Common myeloid progenitor, CD34-positive (primary cell): ENCODE measurements at places on chromosomes 16 and 17.

DNA sequence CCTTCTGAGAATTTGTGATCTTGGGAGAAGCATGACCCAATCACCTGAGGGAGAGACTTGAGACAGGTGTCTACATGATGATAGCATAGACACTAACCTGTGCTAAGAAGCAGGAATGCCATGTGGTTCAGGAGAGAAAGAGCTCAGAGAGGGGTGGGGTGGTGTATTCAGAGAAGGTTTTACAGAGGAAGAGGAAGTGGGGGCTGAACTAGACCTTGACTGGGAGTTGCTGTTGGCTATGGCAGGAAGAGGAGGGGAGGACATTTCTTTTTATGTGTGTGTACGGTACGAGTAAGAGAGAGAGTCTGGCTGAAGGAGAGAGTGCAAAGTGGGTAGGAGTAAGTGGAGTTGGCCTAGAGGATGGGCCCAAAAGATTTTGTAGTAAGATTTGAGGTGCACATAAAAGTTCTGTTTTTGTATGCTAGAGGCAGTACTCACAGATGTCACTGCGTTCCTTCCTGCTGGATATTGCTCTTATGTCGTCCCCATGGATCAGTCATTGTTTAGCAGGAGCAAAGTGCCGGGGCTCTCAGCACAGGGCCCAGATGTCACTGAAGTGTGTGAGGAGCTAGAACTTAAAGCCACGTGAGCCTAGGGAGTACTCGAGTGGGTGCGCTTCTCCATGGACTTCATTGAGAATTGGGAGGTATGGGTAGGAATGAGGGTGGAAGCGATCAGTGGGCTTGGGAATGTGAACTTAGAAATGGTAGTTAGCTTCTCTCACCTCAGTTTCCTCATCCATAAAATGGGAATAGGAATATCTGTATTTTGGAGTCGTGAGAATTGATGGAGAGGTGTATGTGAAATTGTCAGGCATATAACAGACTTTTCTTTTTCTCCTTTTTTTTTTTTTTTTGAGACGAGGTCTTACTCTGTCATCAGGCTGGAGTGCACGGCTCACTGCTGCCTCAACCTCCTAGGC, 22.1 kb downstream of the SLC7A6 start:
- peak; percentile 65 for DNase-seq

DNA sequence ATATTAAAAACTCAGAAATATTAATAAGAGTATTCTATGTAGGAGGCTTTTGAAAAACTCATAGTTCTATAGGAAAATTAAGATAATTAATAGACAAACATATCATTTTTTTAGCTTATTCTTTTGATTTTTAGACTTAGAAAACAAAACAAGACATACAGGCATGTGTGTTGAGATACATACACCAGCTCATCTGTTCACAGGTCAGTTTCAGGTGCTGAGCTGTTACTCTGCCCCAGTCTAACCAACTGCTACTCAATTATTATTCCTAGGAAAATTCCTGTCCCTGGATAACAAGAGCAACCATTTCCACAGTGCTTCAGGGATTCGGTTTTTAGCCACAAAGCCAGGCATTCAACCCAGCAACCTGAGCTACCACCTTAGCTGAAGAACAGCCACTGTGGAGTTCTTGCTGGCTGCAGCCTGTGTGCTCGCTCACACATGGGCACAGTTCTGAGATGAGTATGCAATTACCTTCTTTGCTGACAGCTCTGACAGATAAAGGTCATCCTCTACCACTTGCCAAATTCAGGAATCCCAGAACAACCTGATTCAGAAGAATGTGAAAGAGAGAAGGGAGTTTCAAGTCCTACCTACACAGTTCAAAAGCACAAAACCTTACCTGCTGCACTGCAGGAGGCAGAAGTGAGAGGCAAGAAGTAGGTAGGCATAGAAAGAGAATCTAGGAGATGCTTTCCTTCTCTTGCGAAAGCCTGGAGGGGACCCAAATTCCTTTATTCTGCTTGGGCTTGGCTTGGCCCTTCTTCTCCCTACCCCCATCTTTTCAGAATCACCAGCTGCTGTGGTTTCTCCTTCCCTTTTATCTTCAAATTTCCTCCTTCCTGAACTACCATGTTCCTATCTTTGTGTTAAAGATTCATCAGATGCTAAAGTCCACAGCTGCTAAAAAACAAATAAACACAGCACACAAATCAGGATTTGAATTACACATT, 62.7 kb downstream of the TEX2 start:
- DNase-seq: no peak

- no peak for DNase-seq
Observed at GRCh38 chr17:57506774-57507127, 238.3 kb downstream of the CCDC182 start.

DNA sequence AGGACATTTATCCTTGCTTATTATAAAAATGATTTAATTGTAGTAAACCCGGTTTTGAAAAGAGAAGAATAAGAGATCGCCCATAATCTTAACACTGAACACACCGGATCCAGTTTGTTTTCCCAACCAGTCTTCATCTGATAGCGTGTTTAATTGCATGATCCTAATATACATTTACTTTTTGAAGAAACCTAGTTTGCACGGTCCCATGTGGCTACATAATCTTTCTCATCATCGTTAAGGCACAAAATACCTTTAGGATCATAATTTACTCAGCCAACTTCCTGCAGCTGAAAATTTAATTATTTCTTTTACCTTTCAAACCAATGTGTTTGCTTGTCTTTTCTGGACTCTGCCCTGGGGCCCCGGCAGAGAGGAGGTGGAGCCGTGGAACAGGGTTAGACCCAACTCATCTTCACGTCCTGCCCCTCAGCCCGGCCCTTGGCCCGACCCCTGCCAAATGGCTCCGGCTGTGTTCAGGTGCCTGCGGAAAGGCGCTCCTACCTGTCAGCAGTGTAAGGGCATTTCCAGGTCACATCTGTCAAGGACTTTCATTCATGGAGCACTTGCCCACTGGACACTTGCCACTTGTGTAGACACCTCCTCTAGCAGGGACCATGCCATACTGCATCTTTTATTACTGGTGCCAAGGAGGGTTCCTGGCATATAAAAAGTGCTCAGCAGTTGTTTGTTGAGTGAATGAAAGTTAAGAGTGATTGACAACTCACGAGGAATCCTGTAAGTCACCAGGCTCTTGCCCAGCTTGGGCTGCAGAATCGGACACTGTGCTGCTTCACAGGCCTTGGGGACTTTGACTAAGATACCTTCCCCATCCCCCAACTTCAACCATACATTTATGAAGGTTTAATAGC, 28.6 kb downstream of the SMARCE1 start:
- DNase-seq: no peak

- no peak for DNase-seq
Observed at GRCh38 chr17:29110372-29110757, 67.4 kb downstream of the PIPOX start.

- peak; percentile 34 for DNase-seq
Observed at GRCh38 chr17:28189667-28190066, 129.3 kb upstream of the TMEM97 start.

- DNase-seq: peak; percentile 92
Observed at GRCh38 chr17:3754458-3755334, 31.0 kb downstream of the HASPIN start.

DNA sequence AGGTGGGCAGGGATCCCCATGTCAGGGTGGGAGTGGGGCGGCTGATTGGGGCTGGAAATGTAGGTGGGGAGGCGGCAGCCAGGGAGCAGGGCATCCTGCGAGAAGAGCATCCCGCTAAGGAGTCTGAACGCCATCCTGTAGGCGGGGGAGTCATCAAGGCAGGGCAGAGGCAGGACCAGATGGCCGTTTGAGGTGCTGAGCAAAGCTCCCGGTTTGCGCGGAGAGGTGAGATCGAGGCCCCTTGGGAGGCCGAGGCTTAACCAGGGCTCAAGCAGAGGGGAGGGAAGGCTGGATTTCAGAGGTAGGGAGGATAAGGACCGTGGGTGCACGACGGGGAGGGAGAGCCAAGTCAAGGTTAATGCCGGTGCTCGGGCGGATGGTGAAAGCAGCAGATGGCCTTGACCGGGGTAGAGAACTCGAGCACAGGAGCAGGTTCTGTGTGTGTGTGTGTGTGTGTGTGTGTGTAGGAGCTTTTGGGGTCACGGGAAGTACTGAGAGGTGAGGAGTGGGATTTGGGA, 472 bp upstream of the NME2 start:
- peak; percentile 74 for DNase-seq

GRCh38 chr16:51839727-51840462, 688.8 kb upstream of the SALL1 start:
- no peak for DNase-seq

GRCh38 chr16:67846320-67847063, at the start of gene NUTF2:
Gene NUTF2 (plus strand): TSS chr16:67846933. CDS start chr16:67865131, 18,198 bp downstream.
- DNase-seq: peak; percentile 97

DNA sequence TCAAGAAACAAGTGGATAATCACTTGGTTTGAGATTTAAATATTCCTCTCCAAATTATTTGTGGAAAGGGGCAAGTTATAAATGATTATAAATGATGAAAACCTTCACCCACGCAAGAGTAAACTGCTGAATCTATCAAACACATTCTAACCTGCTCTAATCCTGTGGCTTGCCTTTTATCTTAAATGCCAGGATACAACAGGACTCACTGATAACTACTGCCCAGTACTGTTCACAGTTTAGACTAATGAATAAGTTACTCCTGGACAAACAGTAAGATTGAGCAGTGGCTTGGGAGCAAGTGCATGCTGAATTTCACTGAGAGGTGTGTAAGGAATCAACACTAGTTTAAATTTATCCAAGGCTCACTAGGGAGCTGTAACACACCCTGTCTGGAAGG, 31.1 kb downstream of the IGF2BP1 start:
- peak; percentile 17 for DNase-seq

- DNase-seq: no peak
Observed at GRCh38 chr17:72479113-72479512, 358.3 kb downstream of the SOX9 start.

DNA sequence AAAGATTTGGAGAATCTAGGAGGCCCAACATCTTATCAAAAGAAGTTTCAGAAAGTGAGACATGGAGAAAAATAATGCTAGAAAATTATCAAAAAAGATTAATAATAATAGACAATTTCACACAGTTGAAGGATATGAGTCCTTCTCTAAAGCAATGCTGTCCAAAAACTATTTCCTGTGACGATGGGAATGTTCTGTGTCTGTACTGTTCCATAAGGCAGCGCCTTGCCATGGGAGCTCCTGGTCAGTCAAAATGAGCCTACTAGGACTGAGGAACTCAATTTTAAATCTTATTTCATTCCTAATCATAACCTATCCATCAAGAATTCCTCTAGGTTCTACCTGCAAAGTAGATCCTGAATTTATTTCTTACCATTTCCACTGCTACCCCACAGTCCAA, 49.0 kb downstream of the CACNG1 start:
- DNase-seq: no peak

DNA sequence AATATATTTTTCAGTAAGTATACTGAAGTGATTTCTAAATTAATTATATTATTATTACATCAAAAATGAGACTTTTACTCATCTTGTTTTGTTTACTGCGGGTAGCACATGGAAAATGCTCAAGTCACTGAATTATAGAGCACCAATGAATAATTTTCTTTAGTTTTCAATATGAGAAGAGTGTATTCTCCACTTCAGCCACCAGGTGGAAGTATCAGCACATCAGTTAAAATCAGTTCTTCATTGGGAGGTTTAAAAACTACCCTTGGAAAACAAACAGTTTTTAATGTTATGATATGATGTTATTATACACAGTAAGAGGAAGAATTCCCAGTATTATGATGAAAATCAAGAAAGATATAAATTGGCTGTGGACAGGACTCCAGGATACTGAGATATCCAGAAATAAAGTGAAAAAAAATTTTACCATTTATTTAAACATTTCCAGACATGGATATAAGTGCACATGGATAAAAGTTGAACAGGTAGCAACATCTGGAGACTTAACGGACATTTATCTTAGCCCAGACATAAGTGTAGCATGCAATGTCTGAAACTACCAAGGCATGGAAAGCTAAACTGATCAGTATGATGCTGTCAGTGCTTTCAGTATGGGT, 467.3 kb downstream of the KCNJ2 start:
- DNase-seq: peak; percentile 69

DNA sequence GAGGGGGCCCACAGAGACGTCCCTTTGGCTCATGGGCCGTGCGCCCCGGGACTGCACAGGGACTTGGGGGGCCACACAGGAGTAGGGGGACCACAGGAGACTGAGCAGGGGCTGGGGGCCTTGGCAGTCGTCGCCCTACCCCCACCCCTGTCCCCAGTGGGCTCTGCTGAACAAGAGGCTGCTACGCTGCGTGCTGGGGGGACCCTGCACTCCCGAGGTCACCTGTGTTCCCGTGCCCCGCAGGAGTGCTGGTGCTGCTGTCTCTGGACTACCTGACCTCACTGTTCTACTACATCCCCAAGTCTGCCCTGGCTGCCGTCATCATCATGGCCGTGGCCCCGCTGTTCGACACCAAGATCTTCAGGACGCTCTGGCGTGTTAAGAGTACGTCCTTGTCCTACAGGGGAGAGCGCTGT, 14.4 kb upstream of the RNF213 start:
- DNase-seq: no peak

DNA sequence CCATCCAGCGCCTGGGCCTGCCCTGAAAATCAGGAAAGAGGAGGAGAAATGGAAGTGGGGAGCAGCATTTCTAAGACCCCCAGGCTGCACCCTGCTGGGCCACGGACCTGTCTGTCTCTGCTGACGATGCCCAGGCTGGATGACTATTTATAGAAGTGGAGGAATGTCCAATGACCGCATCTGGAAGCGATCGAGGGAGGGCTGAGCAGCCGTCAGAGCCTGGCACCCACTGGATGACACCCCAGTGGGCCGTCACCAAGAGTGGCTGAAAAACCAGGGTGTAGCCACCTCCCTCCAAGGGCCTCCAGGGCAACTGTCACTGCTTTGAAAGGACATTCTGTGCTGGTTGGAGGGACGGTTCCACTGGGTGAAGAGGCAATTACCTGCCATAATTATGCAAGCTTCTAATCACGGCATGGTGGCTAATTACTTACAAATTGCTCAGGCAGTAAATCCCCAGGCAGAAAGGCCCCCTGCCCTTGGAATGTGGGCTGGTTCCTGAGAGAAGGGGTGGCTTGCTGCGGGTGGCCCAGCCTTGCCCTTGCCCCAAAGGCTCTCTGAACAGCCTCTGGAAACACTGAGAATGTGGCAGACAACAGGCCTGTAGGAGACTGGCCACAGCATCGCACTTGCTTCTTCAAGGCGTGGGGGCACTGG, 332.1 kb downstream of the C16orf95 start:
- DNase-seq: no peak

GRCh38 chr17:48429156-48429555, 858 bp downstream of the SKAP1 start:
- DNase-seq: no peak

DNA sequence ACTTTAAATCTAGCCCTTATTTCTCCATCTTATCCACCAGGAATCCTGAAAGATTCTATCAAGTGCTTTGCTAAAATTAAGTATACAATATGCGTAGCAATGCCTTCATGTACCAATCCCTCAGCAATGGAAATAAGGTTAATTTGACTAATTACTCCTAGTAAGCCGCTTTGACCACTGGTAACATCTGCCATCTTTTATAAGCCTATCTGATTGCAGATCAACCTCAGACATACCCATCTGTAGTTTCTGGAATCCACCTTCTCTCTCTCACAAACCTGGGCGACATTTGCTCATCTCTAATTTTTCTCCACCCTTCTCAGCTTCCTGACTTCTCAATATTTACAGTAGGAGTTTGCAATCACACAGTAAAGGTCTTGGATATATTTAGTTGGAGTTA, 138.8 kb upstream of the CRHR1 start:
- no peak for DNase-seq

GRCh38 chr17:66643815-66644710, 190.9 kb upstream of the CACNG5 start:
- DNase-seq: no peak

- no peak for DNase-seq
Observed at GRCh38 chr16:11177578-11178160, 78.3 kb downstream of the SOCS1 start.
